Progenitor cell of endocrine pancreas (in vitro differentiated cells): ENCODE measurements at places on chromosomes 7 and 10.

DNA sequence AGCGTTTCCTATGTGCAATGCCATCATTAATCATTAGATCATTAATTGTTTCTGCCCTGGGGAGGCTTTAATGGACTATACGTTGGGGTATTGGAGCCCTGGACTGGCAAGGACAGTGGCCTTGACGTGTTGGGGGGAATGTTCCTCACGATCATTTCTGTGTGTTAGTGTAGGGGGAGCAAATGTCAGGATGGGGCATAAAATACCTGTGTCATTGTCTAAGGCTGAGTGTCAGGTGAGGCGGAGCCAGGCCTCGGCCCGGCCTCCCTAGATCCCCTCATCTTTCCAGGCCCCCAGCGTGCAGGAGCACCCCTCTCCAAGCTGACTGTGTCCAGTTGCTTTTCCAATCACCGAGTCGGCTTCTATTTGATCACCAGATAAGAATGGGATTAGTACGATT lies 346.4 kb upstream of the SHH start:
- DNase-seq = no peak

GRCh38 chr10:27153845-27154193 lies 365 bp downstream of the YME1L1 start:
- no peak for DNase-seq

GRCh38 chr10:29163746-29164145 lies 125.1 kb upstream of the LYZL1 start:
- no peak for DNase-seq

DNA sequence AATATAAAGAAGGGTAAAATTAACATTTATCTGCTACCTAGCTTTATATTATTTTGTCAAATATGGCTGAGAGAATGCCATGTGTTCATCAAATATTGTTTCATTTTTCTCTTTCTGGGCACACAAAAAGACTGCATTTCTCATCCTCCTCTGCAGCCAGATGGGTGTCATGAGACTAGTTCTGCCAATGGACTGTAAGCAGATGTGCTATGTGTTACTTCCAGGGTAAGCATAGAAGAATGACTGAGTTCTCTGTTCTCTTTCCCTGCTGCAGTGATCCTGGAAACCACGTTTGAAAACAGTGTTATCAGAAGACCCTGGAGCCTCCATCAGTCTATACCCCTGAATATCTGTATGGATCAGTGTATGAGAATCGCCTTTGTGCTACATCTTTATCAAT lies 24.1 kb upstream of the SLK start:
- DNase-seq = no peak

- no peak for DNase-seq
These were observed 50.0 kb downstream of the PRF1 start for GRCh38 chr10:70552586-70552985.

DNA sequence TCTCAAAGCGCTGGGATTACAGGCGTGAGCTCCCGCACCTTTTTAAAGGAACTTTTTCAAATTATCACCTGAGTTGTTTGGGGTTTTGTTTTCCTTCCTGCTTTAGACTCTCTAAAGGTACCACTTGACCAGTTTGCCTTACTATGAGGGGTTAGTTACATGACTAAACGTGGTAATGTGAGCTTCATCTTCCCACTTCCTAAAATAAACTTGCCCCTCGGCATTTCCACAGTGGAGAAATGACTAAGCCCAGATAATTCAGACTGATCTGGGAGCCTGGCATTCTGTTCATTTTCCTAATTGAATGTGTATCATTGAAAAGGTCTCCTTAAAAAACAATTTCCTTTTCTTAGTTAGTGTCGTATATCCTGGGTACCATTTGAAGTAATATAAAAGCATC lies 163.4 kb downstream of the PLXDC2 start:
- DNase-seq = no peak

GRCh38 chr7:107579554-107579884 lies 527 bp upstream of the BCAP29 start:
- DNase-seq = no peak

DNA sequence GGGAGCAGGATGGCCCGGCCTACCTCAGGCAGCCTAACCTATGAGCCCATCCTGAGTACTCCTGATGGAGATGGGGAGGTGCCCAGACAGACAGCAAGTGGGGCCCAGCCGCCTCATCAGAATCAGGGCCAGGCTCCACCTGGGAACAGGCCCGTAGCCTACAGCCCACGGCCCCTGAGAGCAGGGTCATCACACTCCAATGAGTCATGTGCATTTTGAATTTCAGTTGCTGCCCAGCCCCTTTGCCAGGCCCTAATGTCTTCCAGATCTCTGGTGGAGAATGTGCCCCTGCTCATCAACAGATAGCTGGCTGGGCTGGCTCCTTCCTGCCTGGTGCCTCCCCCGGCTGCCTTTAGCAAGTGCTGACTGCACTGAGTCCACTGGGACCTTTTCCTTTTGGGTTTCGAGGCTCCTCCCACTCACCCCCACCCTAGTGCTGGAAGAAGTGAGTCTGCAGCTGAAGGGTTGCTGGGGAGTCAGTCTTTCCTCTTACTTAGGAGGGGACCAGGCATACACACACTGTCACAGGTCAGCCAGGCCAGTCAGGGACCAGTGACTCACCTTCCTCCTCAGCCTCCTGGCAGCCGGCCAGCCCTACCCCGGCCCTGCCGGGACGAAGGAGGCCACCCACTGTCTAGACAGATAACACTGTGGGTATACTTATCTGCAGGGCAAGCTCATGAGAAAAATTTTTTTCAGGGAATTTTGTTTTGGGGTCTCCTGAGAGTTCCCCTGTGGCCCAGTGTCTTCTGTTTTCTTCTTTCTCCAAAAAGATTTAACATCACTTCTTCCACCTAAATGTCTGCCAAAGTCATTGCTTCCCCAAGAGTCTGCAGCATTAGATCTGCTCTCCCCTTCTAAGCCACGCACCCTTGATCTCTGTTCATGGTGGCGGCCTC lies 9.1 kb upstream of the ASIC3 start:
- DNase-seq = no peak

- DNase-seq = no peak
These were observed 43.7 kb downstream of the FGFBP3 start for GRCh38 chr10:91865562-91866081.

DNA sequence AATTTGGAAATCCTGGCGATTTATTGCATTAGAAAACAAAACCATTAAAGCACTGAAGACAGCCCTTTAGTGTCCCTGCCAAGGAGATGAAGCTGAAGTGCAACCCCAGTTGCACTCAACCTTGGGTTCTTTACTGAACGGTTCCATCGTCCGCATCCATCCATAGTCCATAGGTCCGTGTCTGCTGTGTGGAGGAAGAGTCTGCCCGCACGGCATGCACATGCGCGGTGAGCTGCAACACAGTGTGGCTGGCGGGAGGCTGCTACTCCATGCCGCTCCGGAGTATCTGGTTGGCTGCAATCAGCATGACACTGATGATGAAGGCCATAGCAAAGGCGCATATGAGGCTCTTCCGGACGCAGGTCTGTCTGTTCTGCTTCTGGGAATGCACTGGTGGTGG lies 624.6 kb downstream of the CALN1 start:
- DNase-seq = no peak

GRCh38 chr10:14415676-14416307 lies 85.1 kb upstream of the FRMD4A start:
- no peak for DNase-seq

DNA sequence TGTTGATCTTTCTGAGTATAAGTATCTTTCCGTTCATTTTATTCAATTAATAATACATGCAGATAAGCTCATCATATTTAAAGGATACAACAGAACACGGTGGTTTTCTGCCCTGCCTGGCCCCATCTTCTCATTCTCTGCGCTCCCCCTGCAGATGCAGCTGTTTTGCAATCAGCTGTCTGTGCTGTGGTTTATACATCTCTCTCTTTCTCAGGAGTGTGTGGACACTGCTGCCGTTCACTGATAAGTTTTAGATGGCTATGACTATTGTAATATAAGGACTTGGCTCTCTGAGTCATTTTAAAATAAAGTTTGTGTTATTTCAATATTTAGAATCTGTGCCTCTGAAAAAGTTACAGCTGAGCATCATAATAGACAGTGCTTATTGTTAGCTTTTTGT lies 54.5 kb downstream of the CUL1 start:
- DNase-seq = no peak

GRCh38 chr7:158428837-158429753 lies 158.5 kb downstream of the PTPRN2 start:
- DNase-seq = no peak
